ENCODE measurements at places on chromosomes 4 and X.

DNA sequence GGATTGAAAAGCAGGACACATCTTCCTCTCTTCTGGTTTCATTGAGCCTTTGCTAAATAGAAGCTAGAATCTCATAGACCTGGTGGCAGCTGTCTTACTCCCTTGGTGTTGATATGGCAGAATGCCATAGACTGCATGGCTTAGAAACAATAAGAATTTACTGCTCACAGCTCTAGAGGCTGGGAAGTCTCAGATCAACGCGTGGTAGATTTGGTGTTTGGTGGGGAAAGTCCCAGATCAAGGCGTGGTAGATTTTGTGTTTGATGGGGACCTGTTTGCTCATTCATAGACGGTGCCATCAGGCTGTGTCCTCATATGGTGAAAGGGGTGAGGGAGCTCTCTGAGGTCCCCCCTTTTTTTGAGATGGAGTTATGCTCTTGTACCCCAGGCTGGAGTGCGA lies 57.6 kb upstream of the PPP2R3B start:
- DNase-seq, result no peak

GRCh38 chr4:1983846-1984405 lies 24.8 kb downstream of the NELFA start:
- DNase-seq, result no peak

DNA sequence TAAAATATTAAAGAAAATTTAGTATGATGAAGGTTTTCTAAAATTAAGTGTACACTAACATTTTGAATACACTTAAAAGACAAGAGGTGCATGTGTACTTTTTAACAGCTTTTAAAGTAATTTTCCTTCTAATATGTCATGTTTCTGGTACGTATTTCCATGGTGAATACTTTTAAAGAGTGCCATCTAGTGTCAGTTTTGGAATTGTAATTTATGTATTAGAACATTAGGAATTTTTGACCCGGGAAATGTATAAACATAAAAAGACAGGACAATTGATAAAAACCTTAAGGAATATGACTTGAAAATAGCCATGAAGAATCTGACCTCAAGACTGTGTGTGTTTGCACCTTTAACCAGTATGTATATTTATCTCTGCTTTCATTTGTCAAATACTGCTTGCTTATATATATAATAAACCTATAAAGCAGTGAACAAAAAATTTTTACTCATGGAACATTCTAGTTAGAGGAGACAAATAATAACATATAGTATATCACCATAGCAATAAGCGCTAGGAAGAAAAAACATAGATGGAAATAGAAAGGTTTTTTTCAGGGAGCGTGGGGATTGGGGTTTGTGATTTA lies 7.2 kb downstream of the GSTCD start:
- DNase-seq, result no peak

DNA sequence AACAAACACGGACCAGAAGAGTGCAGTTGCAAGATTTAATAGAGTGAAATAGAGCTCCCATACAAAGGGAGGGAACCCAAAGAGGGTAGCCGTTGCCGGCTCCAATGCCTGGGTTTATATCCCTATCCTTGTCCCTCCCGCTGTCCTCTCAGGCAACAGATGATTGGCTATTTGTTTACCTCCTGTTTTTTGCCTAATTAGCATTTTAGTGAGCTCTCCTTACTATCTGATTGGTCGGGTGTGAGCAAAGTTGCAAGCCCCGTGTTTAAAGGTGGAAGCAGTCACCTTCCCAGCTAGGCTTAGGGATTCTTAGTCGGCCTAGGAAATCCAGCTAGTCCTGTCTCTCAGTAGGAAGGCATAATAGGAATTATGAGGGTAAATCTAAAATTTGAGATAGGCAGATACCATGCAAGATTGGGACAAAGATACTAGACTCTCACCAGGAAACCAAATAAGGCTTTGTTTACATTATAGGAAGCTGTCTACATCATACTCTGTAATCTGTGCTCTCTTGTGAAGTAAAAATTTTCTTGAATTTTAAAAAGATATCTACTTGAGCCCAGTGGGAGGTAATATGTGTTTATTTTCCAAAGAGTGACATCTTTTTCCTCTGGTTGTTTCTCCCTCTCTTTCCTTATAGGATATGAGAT lies 65.9 kb downstream of the ATP10D start:
- DNase-seq, result no peak
